A673 (cell line): ENCODE measurements at places on chromosomes 5 and 9.

GRCh38 chr9:32069169-32069813, 315.2 kb upstream of the ACO1 start:
- peak; percentile 22 for DNase-seq

GRCh38 chr5:151239237-151239861, 13.6 kb upstream of the GM2A start:
- DNase-seq = peak; percentile 64

GRCh38 chr5:158534203-158534602, 565.5 kb downstream of the EBF1 start:
- no peak for DNase-seq

GRCh38 chr9:98142925-98143481, 24.0 kb upstream of the TRIM14 start:
- DNase-seq = no peak

- no peak for DNase-seq
Observed at GRCh38 chr5:16477541-16477940, 11.9 kb upstream of the ZNF622 start.

GRCh38 chr9:1505489-1505888, 455.3 kb downstream of the DMRT2 start:
- DNase-seq = no peak

DNA sequence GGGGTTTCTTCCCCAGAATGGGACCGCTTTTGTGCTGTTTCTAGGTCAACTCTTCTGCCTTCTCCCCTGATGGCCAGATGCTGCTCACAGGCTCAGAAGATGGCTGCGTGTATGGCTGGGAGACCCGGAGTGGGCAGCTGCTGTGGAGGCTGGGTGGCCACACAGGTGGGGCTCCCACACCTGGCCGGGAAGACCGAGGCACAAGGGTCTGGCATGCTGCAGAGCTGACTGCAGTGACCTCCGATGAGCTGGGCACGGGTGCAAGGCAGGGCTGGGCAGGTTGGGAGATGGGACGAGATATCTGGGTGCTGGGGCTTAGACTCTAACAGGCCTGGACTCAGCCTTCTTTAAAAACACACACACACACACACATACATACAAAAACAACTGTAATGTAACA, 901 bp downstream of the WDR38 start:
- DNase-seq = no peak

- DNase-seq = peak; percentile 81
Observed at GRCh38 chr9:73151653-73152542, at the start of gene ANXA1. TSS of gene ANXA1 (plus strand) at chr9:73151865. CDS start at chr9:73158536, 6,671 bp downstream.

GRCh38 chr5:14039063-14039462, 94.6 kb upstream of the DNAH5 start:
- no peak for DNase-seq

GRCh38 chr9:91771027-91771426, 179.0 kb downstream of the ROR2 start:
- DNase-seq = peak; percentile 25

DNA sequence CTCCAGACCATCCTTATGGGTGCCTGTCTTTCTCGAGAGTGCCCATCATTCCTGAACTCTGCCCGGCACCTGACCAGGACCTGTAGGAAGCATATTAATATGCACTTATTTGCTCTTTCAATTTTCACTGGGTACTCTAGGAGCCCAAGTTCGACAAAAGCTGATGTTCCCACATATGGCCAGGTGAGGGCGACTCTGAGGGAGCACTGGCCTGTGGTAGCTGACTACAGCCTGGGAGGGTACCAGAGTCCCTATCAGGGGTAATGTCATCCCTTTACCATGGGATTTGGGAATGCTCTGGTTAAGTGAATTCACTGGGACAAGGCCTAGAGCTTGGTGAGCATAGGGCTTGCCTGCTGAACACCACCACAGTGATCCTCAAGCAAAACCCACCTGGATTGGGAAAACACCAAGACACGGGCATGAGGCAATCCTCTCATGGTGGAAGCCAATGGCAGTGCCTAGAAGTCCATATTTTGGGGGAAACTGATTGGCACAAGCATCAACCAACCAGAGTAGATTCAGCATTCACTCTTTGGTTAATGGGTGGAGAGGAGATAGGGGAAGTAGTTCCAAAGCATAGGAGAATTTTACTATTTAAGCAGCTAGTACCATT, 112.2 kb downstream of the MTX3 start:
- DNase-seq = peak; percentile 48

- no peak for DNase-seq
Observed at GRCh38 chr5:172616730-172617129, 24.3 kb upstream of the NEURL1B start.

DNA sequence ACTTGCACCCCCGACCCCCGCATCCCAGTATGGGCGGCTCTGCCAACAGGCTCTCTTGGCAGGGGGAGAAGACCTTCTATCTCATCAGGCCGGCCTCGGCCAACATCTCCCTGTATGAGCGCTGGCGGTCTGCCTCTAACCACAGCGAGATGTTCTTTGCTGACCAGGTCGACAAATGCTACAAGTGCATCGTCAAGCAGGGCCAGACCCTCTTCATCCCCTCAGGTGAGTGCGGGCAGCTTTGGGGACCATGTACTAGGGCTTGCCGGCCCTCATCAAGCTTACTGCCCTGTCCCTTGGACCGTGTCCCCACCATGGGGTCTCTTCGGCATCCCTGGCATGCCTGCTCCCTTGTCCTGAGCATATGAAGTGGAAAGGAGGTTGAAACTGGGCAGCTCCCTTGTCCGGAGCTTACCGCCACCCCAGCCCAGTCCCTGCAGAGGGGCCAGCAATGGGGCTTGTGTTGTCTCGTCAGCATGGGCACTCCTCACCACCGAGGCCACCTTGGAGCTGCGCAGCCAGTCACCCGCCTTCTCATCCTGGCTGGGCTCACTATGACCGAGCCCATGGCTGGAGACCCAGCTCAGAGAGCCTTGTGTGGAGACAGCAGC, 78.1 kb downstream of the PHF2 start:
- no peak for DNase-seq

DNA sequence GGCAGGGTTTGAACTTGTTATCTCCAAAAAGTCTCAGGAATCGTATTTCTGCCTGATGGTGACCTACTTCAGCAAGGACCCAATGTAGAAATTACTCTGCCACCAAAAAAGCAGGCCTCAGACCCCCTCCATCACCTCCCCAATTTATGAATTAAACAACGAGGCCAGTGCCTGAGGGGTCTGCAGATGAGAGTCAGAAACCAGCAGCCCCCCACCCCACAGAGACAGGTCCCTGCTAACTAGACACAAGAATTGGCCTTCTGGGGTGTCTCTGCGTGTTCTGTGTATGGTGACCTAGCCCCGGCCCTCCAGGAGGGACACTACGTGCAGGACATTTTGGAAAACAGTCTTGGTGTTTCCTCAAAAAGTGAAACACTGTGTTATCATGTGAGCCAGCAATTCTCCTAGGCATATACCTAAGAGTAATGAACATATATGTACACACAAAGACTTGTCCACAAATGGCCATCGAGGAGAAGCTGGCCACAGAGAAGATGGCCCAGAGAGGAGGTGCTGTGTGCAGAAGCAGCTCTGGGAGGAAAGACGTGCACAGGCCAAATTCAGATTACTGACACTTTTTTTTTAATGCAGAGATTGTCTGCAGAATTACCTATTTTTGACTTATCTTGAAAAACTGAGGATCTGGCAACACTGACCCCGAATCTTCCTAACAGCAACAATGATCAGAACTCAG, 93.8 kb downstream of the ADAMTS2 start:
- no peak for DNase-seq

DNA sequence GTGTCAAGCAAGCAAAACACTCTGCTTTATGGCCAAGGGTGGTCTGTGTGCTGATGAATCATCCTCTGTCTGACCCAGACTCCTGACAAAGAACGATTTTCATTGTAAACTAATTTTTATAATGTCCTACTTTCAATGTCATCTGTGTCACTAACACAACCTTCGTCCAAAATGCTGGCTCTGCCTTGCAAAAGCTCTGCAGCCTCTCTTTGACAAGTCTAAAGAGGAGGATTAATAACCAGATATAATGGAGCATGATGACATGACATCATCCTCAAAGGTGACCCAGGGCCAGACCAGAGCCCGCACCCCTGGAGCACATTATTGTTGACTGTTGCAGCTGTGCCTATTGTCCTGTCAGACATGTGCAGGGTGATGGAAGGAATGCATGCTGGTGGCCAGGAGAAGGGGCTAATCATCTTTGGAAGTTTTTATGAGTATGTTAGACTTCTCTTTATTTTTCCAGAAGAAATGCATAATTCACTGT, 589.4 kb downstream of the NR2F1-AS1 start:
- DNase-seq = no peak

- DNase-seq = no peak
Observed at GRCh38 chr9:115212832-115213231, 94.9 kb upstream of the TNC start.

- DNase-seq = peak; percentile 54
Observed at GRCh38 chr9:87812375-87813118, 70.1 kb upstream of the SPATA31E1 start.

GRCh38 chr5:122252319-122252718, 59.7 kb upstream of the SNCAIP start:
- DNase-seq = no peak

DNA sequence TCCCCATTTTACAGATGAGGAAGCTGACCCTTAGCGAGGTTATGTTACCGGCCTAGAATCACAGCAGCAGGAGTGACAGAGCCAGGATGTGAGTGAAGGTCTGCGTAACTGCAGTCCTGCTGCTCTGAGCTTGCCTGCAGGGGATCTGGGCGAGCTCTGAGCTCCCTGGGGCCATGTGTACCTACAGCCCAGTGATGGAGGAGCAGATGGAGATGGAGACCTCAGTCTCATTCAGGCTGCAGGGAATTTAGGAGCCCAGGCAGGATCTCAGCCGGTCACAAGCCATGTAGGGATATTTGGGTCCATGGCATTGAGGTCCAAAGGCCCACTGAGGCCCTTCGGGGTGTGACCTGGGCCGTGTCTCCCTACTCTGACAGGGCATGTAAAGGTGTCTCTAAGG, 170.6 kb downstream of the CACNA1B start:
- no peak for DNase-seq

- no peak for DNase-seq
Observed at GRCh38 chr5:11609570-11610303, 294.5 kb downstream of the CTNND2 start.

DNA sequence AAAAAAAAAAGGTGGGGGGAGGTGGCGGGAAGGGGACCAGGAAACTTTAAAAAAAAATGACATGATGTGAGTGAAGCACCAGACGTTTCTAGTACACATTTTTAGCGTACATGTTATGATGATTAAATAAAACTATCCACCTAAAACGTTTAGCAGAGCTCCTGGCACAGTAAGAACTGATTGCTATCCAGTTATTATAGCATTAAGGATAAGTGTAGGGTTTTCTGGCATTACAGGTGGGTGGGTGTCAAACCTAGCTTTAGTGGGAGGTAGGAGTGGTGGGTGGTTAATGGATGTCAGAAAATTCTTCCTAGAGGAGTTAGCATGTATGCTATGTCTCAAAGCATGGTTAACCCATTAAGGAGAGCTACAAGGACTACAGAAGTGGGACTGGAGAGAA, 2329.5 kb downstream of the MAT2B start:
- DNase-seq = no peak

GRCh38 chr9:69178583-69179011, 4.5 kb downstream of the TJP2 start:
- DNase-seq = no peak

GRCh38 chr5:96335873-96336272, 97.2 kb downstream of the PCSK1 start:
- no peak for DNase-seq

DNA sequence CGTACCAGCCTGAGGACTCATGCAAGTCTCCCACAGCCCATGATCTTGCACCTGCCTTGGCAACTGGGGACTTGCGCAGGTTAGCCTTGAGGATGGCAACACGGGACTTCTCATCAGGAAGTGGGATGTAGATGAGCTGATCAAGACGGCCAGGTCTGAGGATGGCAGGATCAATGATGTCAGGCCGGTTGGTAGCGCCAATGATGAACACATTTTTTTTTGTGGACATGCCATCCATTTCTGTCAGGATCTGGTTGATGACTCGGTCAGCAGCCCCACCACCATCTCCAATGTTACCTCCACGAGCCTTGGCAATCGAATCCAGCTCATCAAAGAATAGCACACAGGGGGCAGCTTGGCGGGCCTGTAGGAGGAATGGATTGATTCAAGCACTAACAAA, 13.0 kb downstream of the VCP start:
- DNase-seq = no peak

DNA sequence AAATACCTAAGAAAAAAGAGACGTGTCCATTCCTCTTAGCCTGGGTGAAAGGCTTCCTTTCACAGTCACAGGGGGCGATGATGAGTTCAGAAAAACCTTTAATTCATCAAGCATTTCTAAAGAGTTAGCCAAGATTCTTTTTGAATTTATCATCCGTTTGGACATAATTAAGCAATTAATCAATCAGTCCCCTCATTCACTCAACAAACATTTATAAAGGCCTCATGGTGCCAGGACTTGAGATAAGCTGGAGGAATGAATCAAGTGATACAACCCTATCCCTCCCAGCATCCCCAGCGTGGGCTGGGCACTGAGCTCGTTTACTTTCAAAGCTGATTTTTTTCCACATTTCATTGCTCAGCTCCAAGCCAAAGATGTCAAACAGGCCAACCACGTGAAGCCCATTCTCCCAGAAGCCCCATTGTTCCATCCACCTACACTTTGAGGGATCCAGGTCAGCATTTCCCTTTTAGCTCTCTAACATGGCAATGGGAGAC, 140.5 kb downstream of the SLIT3 start:
- DNase-seq = no peak

- DNase-seq = no peak
Observed at GRCh38 chr5:148843510-148844318, 17.3 kb downstream of the ADRB2 start.

DNA sequence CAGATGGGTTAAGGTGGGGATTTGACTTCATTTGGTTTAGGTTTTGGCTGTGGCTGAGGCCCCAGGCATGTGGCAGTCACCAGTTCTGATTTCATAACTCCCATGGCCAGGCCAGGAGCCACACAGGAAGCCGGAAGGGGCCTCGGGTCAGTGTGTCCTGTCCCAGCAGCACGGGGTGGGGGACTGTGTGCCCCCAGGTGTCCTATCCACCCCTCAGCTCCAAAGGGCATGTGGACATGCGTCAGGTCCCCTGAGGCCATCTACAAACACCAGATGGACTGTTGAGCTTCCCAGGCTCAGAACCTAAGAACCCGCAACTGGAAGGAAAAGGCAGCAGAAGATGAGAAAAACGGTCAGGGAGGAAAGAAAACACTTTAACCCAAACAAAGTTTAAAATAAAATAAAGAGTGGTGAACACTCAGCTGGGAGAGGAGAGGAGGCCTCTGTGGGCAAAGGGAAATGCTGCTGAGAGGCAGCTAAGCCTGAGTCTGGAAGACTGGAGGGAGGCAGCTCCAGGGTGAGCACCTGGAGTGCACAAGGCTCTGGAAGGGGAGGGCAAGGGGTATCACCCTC, 260.8 kb downstream of the AUH start:
- no peak for DNase-seq

DNA sequence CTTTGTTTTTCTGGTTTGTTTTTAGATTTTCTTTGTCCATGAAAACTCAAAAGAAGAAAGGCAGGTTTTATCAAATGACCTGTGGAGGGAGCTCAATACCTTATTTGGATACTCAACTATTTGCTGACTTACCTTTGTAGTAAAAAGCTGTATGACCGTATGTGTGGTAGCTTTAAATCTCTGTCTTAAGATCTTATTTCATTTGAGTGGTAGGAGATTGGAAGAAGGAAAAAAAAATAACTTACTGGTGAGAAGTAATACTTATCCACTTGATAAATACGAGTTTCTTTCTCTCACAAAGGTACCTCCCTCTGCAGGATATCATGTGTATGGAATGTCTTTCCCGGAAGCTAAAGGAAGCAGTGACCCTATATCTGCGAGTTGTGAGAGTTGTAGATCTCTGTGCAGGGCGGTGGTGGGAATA, 15.0 kb downstream of the FBXO38 start:
- DNase-seq = no peak
